ENCODE measurements at places on chromosomes 3 and 15. TPM values are rescaled to one million over a fixed set of nuclear protein-coding genes. Genes with fewer than 3 reads are reported as not detected.

GRCh38 chr3:14962762-14963161, 15.4 kb downstream of the NR2C2 start:
- H3K36me3 ChIP-seq, result peaks cover 30% of the 10 kb centered on the region
- H3K4me3 ChIP-seq, result no peak overlapping the region
- H3K4me1 ChIP-seq, result peaks cover 26% of the 10 kb centered on the region
- no peak overlapping the region for H3K27ac ChIP-seq
- no peak for DNase-seq
- no peaks in the 10 kb centered on the region for H3K27me3 ChIP-seq

DNA sequence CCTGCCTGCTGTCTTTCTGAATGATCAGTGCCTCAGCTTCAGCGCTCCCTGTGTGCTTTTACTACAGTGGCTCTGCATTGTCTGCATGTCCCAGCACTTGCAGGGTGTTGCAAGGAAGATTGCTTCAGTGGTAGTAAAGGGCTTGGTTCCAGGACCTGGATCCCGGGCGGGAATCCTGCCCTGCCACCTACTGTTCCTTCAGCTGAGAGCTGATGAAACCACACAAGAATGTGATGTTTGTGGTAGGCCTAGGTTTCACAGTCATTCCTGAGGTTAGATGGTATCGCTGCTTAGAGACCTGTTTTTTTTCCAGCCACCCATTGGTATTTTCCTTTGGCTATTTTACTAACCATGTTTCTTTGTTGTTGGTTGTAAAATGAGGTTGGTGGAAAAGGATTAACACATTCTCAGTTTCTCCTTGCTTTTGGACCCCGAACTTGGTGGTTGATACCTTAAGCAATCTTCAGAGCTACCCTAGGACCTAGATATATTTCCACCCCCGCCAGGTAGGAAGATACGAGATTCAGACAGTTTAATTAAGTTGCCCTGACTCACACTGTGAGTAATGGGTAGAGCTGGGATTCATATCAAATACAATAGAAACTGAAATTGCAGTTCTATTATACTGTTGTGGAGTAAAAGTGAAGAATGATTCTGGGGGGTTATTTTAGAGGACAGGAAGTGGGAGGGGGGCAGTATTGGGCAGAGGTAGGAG, 11.4 kb downstream of the GPR87 start:
- H3K27ac ChIP-seq, result peak overlapping the region; percentile 56
- peaks cover 17% of the 10 kb centered on the region for H3K27me3 ChIP-seq
- DNase-seq, result peak; percentile 52

- no peaks in the 10 kb centered on the region for H3K27me3 ChIP-seq
- H3K4me3 ChIP-seq, result no peak overlapping the region
- no peak overlapping the region for H3K27ac ChIP-seq
- no peaks in the 10 kb centered on the region for H3K4me1 ChIP-seq
- no peak for DNase-seq
These were observed 421.0 kb upstream of the CNTN4 start for GRCh38 chr3:1677576-1678156.

GRCh38 chr15:49466119-49466518, 43.1 kb downstream of the FGF7 start:
- no peak for DNase-seq
- H3K36me3 ChIP-seq, result no peaks in the 10 kb centered on the region
- H3K4me3 ChIP-seq, result no peak overlapping the region
- H3K27ac ChIP-seq, result no peak overlapping the region
- H3K4me1 ChIP-seq, result peaks cover 5% of the 10 kb centered on the region

MUC4 gene
- 0.15 TPM for total RNA-seq

- peaks cover 42% of the 10 kb centered on the region for H3K27me3 ChIP-seq
- no peak for DNase-seq
- no peaks in the 10 kb centered on the region for H3K36me3 ChIP-seq
- H3K4me1 ChIP-seq, result peaks cover 7% of the 10 kb centered on the region
- H3K27ac ChIP-seq, result no peak overlapping the region
These were observed 36.2 kb upstream of the CFAP161 start for GRCh38 chr15:81097890-81098280.

GRCh38 chr3:126671521-126671920, 16.6 kb upstream of the TXNRD3 start:
- H3K36me3 ChIP-seq, result peaks cover 2% of the 10 kb centered on the region
- DNase-seq, result no peak
- H3K4me1 ChIP-seq, result peaks cover 5% of the 10 kb centered on the region
- H3K4me3 ChIP-seq, result no peak overlapping the region
- peaks cover 3% of the 10 kb centered on the region for H3K27me3 ChIP-seq

- H3K27me3 ChIP-seq, result no peaks in the 10 kb centered on the region
- no peak overlapping the region for H3K27ac ChIP-seq
- peaks cover 54% of the 10 kb centered on the region for H3K4me1 ChIP-seq
- H3K4me3 ChIP-seq, result no peak overlapping the region
These were observed 591.4 kb downstream of the FOXP1 start for GRCh38 chr3:70992131-70992530.

- no peaks in the 10 kb centered on the region for H3K4me1 ChIP-seq
- no peaks in the 10 kb centered on the region for H3K27me3 ChIP-seq
- no peak for DNase-seq
These were observed 394.1 kb downstream of the OCA2 start for GRCh38 chr15:27705056-27705455.

GRCh38 chr3:196207833-196208607, 3.2 kb downstream of the ZDHHC19 start:
- H3K36me3 ChIP-seq, result no peaks in the 10 kb centered on the region
- peak overlapping the region; percentile 33 for H3K27ac ChIP-seq
- peak; percentile 90 for DNase-seq
- peaks cover 9% of the 10 kb centered on the region for H3K4me1 ChIP-seq
- no peaks in the 10 kb centered on the region for H3K27me3 ChIP-seq
- H3K4me3 ChIP-seq, result peak overlapping the region; percentile 76

- DNase-seq, result no peak
- peaks cover 10% of the 10 kb centered on the region for H3K4me1 ChIP-seq
- no peaks in the 10 kb centered on the region for H3K36me3 ChIP-seq
- H3K27me3 ChIP-seq, result peaks cover 2% of the 10 kb centered on the region
- no peak overlapping the region for H3K27ac ChIP-seq
These were observed 33.4 kb downstream of the OXSM start for GRCh38 chr3:25823314-25823713.

CSPG4 gene
- total RNA-seq, result not detected

- H3K4me1 ChIP-seq, result no peaks in the 10 kb centered on the region
- no peak overlapping the region for H3K4me3 ChIP-seq
- no peaks in the 10 kb centered on the region for H3K27me3 ChIP-seq
- DNase-seq, result no peak
These were observed 32.5 kb downstream of the WNT5A start for GRCh38 chr3:55454611-55455010.

CLSTN2 gene
- total RNA-seq, result not detected

- peaks cover 7% of the 10 kb centered on the region for H3K27me3 ChIP-seq
- peaks cover 3% of the 10 kb centered on the region for H3K4me1 ChIP-seq
- no peak overlapping the region for H3K4me3 ChIP-seq
- DNase-seq, result no peak
- H3K27ac ChIP-seq, result no peak overlapping the region
These were observed 318.9 kb upstream of the CHRM5 start for GRCh38 chr15:33649217-33649933.

DNA sequence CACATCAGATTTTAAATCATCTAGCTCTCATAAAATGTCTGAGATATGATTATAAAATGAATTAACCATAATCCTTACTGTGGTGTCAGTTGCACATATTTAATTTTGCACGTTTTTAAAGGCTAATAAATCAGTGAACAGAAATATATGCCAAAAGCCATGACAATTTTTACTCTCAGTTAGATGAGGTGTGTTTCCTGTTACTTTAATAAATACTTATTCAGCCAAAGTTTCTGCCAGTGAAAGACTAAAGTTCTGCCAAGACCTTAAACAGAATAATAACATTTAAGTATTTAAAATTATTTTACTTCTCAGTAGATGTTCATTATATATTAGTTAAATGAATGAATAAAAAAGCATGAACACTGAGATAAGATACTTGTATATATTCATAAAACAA, 1150.1 kb downstream of the NAALADL2 start:
- no peaks in the 10 kb centered on the region for H3K36me3 ChIP-seq
- H3K4me1 ChIP-seq, result no peaks in the 10 kb centered on the region
- no peak overlapping the region for H3K4me3 ChIP-seq
- DNase-seq, result no peak
- no peaks in the 10 kb centered on the region for H3K27me3 ChIP-seq

GRCh38 chr3:68703066-68703465, 229.3 kb downstream of the TAFA4 start:
- H3K27me3 ChIP-seq, result no peaks in the 10 kb centered on the region
- H3K36me3 ChIP-seq, result no peaks in the 10 kb centered on the region
- DNase-seq, result no peak
- H3K4me1 ChIP-seq, result no peaks in the 10 kb centered on the region

- H3K4me1 ChIP-seq, result peaks cover 14% of the 10 kb centered on the region
- no peak overlapping the region for H3K27ac ChIP-seq
- H3K36me3 ChIP-seq, result no peaks in the 10 kb centered on the region
- peak; percentile 58 for DNase-seq
- no peaks in the 10 kb centered on the region for H3K27me3 ChIP-seq
- H3K4me3 ChIP-seq, result no peak overlapping the region
These were observed 62.7 kb downstream of the PDE8A start for GRCh38 chr15:85044251-85044853.
